Panc1 (cell line): ENCODE measurements at places on chromosomes 4 and X. TPM values are rescaled to one million over a fixed set of nuclear protein-coding genes. Genes with fewer than 3 reads are reported as not detected.

Gene PAGE5
- not detected for total RNA-seq

DNA sequence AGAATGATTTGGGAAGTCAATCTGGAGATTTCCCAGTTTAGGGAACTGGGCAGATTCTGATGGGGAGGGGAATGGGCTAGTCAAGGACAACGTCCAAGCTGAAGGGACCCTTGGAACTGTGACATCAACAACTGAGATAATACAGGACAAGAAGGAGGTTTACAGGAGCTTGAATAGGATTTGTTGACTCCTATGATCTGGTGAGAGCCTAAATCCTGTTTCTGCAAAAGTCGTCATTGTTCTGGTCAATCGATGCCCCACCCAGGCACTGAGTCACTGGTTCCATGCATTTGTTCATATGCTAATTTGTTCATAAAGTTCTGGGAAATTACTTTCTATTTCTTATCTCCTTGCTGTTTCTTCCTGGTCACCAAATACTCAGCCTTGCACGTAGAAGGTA, 15.3 kb upstream of the PDGFRA start:
- H3K36me3 ChIP-seq: no peaks in the 10 kb centered on the region
- no peaks in the 10 kb centered on the region; the same call in 1 of the 2 replicates for H3K27me3 ChIP-seq
- DNase-seq: no peak
- H3K4me3 ChIP-seq: no peak overlapping the region
- no peaks in the 10 kb centered on the region for H3K4me1 ChIP-seq

Gene VCX3A
- not detected for total RNA-seq

- no peaks in the 10 kb centered on the region for H3K4me1 ChIP-seq
- H3K27me3 ChIP-seq: no peaks in the 10 kb centered on the region
- no peak overlapping the region for H3K4me3 ChIP-seq
These were observed 38.8 kb upstream of the UGDH start for GRCh38 chr4:39565878-39566600.

- no peaks in the 10 kb centered on the region for H3K4me1 ChIP-seq
- no peaks in the 10 kb centered on the region for H3K27me3 ChIP-seq
- no peak for DNase-seq
- no peak overlapping the region for H3K4me3 ChIP-seq
- no peaks in the 10 kb centered on the region for H3K36me3 ChIP-seq
These were observed 271.2 kb downstream of the NLGN4X start for GRCh38 chrX:5957506-5957905.

- no peaks in the 10 kb centered on the region for H3K4me1 ChIP-seq
- no peaks in the 10 kb centered on the region for H3K36me3 ChIP-seq
- H3K4me3 ChIP-seq: no peak overlapping the region
- no peak overlapping the region for H3K27ac ChIP-seq
- no peaks in the 10 kb centered on the region for H3K27me3 ChIP-seq
These were observed 7.0 kb downstream of the SLC9B1 start for GRCh38 chr4:103012551-103012950.

- DNase-seq: no peak
- H3K27ac ChIP-seq: no peak overlapping the region
- no peak overlapping the region for H3K4me3 ChIP-seq
- no peaks in the 10 kb centered on the region; the same call in 1 of the 2 replicates for H3K4me1 ChIP-seq
These were observed 206.7 kb downstream of the SHROOM3 start for GRCh38 chr4:76641758-76642157.

DNA sequence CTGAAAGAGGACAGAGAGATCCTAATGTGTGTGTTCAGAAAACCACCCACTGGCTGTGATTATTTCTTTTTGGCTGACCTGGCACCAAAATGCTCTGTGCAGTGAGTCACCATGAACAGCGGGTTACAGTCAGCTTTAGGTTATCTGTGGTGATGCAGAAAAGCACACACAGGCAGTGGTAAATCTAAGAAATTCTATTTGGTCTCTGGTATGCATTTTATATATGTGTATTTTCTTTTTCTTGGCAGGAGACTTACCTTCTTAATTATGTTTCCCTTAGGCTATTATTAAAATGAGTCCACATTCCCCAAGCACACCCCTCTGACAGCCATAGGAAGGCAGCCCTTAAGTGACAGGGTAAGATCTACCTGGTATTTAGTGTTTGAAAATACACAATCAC, 79.1 kb upstream of the TFDP3 start:
- DNase-seq: no peak
- H3K4me1 ChIP-seq: no peaks in the 10 kb centered on the region; the same call in 1 of the 2 replicates
- no peak overlapping the region for H3K27ac ChIP-seq
- H3K27me3 ChIP-seq: no peaks in the 10 kb centered on the region
- no peaks in the 10 kb centered on the region for H3K36me3 ChIP-seq

Gene PRRG3
- not detected for total RNA-seq

DNA sequence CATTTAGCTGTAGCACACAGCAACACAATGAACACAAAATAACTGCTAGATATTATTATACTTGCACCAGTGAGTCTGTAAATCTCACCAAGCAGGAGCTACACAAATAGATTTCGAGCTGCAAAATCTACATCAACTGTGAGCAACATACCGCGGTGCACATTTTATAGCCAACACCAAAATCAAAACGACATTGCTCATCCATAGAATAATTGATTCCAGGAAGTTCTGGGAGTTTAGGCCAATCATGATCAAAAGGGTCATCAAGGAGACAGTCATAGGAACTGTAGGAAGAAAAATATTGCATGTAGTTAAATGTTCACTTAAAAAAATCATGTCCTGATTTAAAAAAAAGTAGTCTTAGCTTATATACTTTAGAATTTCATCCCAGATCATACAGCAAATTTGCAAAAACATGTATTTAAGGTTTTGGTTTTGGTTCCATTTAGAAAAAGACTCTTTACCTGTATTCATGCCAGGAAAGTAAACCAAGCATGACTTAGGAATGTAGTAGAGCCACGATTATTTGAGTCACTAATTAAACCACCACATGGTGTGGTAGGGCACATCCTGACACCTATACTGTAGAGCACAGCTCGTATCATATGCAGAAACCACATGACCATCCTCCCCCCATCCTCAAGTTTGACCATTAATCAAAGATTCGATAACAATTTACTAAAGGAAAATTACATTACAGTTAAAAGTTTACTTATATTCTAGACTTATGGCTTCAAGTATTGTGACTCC, 250.4 kb downstream of the ADAMTS3 start:
- DNase-seq: no peak
- no peak overlapping the region for H3K27ac ChIP-seq
- no peaks in the 10 kb centered on the region for H3K27me3 ChIP-seq
- no peak overlapping the region for H3K4me3 ChIP-seq
- no peaks in the 10 kb centered on the region for H3K4me1 ChIP-seq

Gene ZNF732
- not detected for total RNA-seq

Gene CTAG2
- not detected for total RNA-seq

DNA sequence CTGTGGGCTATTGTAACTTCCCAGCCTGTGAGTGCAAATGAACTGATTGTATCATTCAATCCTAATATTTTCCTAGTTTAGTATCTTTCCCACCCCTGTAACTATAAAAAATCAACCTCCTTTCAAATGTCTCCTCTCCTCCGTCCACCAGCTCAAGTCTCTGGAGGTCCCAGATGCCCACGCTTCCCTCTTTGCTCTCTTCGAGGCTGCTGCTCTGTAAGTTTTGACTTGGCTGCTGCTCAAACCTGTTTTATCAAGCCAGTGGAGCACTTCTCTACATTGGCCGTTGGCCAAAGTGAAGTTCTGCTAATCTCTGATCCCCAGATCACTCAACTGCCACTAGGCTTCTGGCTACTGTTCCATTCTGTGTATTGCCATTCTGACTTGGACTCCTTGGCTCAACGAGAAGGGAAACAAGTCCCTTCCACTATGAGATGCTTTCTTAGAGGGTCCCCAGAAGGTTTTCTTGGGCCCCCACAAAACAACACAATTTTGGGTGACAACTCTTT, 60.7 kb upstream of the RAPGEF2 start:
- H3K27ac ChIP-seq: no peak overlapping the region
- H3K36me3 ChIP-seq: no peaks in the 10 kb centered on the region
- no peak for DNase-seq
- H3K27me3 ChIP-seq: no peaks in the 10 kb centered on the region

GRCh38 chr4:173536808-173537429, 6.9 kb upstream of the HAND2 start:
- DNase-seq: no peak
- no peaks in the 10 kb centered on the region for H3K36me3 ChIP-seq
- H3K27ac ChIP-seq: no peak overlapping the region
- H3K27me3 ChIP-seq: peaks cover 23% of the 10 kb centered on the region
- no peak overlapping the region for H3K4me3 ChIP-seq
- no peaks in the 10 kb centered on the region for H3K4me1 ChIP-seq
